ENCODE measurements at places on chromosomes 3 and 15. TPM values are rescaled to one million over a fixed set of nuclear protein-coding genes. Genes with fewer than 3 reads are reported as not detected.

CPNE9 gene
- total RNA-seq: 0.21 TPM

DNA sequence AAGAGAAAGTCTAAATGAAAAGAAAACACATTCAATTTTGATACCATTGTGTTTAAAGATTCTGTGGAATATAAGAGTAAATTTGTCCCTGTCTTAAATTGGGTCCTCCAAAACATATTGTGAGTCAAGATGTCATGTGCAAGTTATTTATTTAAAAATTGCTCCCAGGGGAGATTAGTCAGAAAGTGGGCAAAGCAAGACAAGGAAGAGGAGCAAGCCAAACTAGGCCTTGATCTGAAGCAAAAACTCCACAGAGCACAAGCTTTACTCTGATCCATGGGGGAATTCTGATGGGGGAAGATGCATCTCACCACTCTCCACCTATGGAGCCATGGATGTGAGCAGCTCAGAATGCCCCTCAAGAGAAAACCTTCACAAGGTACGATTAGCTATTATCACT, 342.8 kb upstream of the IL12A start:
- no peak for DNase-seq

GRCh38 chr3:148958696-148959095, 32.6 kb upstream of the GYG1 start:
- DNase-seq: no peak

GRCh38 chr15:66004618-66005262, 135.4 kb downstream of the RAB11A start:
- no peak for DNase-seq

CHRNA3 gene
- total RNA-seq: 0.10 TPM

FHIT gene
- 16.3 TPM for total RNA-seq

DNA sequence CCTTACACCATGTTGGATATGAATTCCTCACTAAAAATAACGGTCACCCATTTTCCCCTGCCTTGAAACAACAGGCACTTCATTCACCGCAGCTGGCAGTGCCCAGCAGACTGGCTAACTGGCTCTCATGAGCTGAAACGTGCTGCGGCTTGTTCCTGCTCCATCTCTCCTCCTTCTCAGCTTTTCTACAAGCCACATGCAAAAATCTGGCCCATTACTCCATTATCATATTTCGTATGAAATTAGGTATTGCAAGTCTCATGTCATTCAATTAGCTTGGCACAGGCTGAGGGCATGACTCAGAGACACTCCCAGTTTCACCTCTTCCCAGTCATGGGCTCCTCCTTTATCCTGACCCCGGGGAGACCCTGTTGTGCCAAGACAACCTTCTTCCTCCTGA, 60.0 kb downstream of the MAGEF1 start:
- DNase-seq: no peak

HIGD2B gene
- total RNA-seq: 0.24 TPM

CALML4 gene
- 3.0 TPM for total RNA-seq

CFAP161 gene
- total RNA-seq: 1.9 TPM

DNA sequence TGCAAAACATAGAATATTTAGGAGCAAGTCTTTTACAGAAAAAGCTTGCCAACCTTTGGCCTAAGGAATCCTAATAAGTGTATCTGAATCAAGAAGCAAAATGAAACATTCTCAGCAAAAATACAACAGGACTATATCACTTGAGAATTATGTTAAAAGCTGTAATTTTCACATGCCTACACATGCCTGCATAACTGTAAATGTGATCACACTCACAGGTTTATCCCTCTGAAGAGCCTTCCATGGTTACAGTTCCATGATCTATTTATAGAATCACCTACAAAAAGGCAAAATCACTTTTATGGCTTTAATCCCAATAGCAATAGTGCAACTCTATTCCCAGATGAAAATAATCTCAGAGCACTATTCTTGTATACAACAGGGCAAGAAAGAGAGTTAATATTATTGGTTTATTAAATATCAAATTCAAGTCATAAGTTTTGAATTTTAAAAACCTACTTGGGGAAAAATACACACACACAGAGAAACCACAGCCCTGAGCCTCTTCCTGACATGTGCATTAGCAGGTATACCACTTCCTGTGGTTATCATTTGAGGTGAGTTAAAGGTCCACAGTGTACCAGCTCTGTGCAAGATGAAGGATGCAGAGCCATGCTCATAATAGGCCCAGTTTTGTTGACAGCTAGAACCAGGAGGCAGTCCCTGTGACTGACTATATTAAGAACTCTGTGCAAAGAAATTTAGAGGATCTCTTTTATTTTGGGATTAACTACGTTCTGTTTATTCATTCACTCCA, 252.5 kb upstream of the TGFBR2 start:
- no peak for DNase-seq

GRCh38 chr3:5282703-5283102, 95.2 kb downstream of the EDEM1 start:
- DNase-seq: no peak

FBXW12 gene
- total RNA-seq: not detected

ZBBX gene
- total RNA-seq: not detected

AP3B2 gene
- total RNA-seq: 0.82 TPM

GRCh38 chr3:60228823-60229222, 1022.4 kb downstream of the FHIT start:
- no peak for DNase-seq

DNA sequence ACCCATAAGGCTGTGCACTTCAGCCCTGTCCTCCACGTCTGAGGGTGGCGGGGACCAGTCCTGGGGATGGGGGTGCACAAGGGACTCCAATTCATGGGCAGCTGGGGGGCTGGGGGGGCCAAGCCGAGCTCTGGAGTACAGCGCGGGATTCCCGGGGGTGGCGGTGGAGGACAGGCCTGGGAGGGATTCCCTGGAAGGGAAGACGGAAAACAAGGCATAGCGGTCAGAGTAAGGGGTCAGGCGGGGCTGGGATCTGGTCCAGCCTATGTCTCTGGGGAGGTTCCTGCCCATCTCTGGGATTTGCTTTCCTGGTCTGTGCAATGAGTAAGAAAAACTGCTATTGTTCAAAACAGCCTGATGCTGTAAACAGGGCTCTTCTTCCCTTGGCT, 8.1 kb upstream of the IGDCC3 start:
- no peak for DNase-seq

DNA sequence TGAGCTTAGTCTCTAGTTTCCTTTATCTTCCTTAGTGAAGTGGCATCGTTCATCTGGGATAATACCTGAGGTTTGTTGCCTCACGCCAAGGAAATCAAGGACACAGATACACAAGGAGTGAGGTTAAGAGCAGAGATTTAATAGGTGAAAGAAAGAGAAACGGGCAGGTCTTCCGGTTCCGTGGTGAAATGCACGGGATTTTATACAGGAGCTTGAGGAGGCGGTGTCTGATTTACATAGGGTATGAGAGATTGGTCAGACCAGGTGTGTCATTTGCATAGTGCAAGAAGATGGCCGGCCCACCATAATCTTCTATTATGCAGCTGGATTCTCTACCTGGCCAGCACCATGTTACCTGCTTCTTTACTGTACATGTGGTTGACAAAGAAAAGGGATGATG, 17.2 kb downstream of the ARRDC4 start:
- DNase-seq: no peak

DNA sequence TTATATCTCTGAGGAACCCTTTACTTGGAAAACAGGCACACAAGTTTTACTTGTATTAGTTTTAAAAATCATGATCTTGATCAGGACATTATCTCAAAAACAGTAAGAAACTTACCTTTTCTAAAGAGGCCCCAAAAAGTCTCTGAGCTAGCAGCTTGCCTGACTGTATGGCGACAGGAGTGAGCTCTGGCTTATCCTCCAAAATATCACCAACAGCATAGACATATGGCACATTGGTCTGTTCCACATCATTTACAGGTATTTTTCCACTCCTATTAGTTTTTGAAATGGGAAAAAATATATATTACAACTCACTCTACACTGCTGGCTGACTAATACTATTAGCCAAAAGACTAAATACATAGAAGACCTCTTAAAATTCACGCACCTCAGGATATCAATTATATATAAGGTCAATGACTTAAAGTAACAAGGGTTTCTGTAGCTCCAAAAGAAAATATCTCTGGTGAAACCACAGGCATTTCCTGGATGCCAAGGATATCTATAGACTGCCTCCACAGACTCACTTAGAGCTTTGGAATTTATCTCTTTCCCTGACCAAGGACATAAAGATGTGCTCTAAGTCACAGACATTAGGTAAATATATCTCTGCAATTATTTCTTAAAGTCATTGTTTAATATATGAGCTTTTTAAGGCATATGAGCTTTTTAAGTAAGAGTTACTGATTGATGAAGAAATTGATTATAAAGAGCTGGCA, 33.1 kb downstream of the TXNRD3 start:
- DNase-seq: no peak

GRCh38 chr3:163773136-163773535, 1305.2 kb downstream of the SI start:
- no peak for DNase-seq

DNA sequence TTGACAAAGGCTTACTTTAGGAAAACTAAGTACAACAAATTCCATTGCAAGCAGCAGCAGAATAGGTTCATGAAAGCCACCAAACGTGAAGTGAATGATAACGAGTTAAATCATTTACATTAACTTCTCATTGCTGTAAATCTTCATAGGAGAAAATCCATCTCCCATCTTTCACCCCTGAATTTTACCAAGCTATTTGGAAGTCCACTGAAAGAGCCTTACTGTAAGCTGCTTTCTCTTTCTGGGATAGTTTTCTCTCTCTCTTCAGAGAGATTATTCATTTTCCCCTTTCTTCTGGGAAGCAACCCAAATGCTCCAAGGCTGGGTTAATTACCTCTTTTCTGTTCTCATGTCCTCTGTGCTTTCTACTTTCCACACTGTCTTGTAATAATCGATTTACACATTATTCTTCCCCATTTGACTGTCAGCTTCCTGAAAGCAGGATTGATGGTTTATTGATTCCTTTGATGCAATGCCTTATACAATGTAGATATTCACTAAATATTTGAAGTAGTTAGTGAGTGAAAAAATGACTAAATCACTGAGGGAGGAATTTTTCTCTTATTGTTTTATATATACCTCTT, 914.3 kb upstream of the ARPP21 start:
- no peak for DNase-seq

DNA sequence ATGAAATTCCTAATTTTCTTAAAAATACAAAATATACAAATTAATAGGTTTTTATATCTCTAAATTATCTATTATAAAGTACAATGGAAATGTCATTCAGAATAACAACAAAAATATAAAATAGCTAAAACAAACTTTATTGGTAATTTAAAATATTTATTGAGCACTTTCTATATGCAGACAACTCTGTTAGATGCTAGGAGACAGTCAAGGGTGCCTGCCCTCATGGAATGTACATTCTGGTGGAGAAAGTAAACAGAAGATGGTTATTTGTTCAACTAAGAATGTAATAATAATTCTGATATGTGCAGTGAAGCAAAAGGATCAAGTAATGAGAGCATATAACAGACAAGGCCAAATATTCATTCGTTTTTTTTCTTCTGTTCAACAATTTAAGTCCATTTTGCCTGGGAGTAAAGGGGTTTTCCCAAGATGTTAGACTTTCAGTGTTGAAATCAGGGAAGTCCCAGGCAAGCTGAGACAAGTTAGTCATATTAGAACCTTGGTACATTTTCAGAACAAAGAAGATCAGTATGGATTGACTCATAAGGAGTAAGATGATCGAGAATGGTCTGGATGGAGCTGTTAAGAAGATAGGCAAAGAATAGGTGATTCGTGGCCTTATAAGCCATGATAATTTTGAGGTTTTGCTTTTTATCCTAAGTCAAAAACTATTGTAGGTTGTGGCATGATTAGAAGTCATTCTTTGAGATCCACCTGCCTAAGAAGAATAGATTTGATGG, 150.2 kb upstream of the MLF1 start:
- DNase-seq: no peak

GRCh38 chr15:67059127-67059553, 6.3 kb upstream of the SMAD3 start:
- no peak for DNase-seq

PYGO1 gene
- 10.4 TPM for total RNA-seq
